CD4-positive, alpha-beta T cell treated with Interleukin-21 for 1 hour (primary cell): ENCODE measurements at places on chromosomes 12 and 14.
A peak's percentile ranks its signal among the peaks of the same experiment; 100 is the strongest.

DNA sequence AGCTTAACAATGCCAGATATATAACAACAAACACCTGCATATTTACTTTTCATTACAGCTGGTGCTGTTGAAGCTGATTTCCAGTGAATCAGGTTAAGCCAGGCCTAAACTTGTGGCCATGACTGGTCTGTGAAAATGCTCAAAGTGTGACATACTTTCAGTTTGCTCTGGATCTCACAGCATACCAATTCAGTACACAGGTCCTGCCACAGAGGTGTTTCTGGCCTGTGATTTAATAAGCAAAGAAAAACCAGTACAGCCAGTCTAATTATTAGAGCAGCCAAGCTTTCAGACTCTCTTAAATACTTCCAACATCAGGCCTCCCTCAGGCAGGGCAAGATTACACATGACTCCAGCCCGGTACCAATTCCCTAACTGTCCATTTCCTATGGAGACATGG, 27.4 kb upstream of the TMCC3 start:
- peak; percentile 20 for DNase-seq

DNA sequence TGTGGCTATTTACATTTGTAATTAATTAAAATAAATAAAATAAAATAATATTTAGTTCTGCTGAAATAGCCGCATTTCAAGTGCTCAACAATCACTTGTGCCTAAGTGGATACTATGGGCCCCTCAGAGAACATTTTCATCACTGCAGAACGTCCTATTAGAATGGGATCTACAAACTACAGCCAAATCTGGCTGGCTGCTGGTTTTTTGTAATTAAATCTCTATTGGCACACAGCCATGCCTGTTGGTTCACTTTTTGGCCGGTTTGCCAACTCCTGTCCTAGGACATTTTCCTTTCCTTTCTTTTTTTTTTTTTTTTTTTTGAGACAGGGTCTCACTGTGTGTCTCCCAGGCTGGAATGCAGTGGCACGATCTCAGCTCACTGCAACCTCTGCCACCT, 9.8 kb downstream of the CCDC63 start:
- no peak for DNase-seq

DNA sequence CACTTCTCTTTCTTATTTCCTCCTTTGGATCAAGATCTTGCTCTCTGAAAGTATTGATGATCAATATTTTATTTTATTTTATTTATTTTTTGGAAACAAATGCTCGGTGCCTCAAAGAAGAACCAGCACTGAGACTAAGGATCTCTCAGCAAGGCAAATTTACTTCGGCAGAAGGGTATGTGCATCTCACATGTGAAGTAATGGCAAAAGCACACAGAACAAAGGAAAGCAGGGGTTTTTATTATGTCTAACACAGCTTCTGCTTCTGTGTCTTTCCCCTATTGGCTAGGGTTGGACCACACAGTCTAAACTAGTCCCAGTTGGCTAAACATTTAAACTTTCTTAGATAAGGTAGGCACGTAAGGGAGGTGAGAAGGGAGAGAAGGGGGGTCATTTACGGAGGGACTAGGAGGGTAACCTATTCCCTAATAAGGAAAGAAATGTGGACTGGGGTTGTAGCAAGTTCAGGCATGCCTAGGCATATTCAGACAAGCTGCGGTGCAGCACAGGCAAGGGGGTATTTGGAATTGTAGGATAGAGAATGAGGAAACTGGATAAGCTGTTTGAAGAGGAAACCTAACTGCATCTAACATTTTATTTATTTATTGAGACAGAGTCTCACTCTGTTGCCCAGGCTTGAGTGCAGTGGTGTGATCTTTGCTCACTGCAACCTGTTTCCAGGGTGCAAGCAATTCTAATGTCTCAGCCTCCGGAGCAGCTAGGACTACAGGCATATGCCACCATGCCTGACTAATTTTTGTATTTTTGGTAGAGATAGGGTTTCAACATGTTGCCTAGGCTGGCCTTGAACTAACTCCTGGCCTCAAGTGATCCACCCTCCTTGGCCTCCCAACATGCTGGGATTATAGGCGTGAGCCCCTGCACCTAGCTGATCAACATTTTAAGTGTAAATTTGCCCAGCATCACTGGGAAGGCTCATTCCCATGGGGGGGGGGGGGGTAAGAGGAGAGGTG, 90.0 kb upstream of the EIF5 start:
- DNase-seq: no peak

GRCh38 chr12:12918781-12919389, 27.5 kb downstream of the GPRC5A start:
- DNase-seq: no peak

- DNase-seq: no peak
These were observed 41.8 kb upstream of the CCDC196 start for GRCh38 chr14:66444271-66444927.

- DNase-seq: no peak
These were observed 24.3 kb upstream of the PLEK2 start for GRCh38 chr14:67436006-67436866.
